CD4-positive, alpha-beta memory T cell (primary cell): ENCODE measurements at places on chromosomes 3 and 15.

DNA sequence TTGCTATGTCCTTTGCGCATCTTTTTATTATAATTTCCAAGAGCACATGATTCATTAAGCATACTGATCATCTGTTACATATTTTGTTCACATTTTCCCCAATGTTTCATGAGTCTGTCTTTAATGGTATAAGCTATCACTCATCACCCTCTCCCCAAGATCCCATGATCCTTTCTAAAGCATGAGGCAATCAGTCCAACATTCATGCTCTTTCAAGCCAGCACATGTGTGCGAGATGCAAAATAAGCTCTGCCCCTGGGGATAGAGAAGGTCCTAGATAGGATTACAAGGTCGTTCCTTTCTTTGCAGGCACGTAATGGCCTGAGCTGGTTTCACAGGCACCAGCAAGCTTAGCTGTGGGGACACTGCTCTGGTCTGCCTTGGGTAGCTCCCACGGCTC, 32.2 kb upstream of the B3GNT5 start:
- DNase-seq: no peak

DNA sequence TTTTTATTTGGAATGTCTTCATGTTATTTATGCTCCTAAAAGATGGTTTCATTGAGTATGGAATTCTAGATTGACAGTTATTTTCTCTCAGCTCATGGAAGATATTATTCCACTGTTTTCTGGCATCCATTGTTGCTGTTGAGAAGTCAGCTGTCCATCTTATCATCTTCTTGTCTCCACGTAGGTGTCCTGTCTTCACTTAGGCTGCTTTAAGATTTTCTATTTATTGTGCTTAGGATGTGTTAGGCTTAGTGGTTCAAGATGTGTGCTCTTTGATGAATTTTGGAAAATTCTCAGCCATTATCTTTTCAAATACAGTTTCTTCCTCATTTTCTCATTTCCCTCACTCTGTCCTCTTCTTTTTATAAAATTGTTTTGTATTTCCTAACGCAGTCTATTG, 52.0 kb downstream of the SNRK start:
- no peak for DNase-seq

DNA sequence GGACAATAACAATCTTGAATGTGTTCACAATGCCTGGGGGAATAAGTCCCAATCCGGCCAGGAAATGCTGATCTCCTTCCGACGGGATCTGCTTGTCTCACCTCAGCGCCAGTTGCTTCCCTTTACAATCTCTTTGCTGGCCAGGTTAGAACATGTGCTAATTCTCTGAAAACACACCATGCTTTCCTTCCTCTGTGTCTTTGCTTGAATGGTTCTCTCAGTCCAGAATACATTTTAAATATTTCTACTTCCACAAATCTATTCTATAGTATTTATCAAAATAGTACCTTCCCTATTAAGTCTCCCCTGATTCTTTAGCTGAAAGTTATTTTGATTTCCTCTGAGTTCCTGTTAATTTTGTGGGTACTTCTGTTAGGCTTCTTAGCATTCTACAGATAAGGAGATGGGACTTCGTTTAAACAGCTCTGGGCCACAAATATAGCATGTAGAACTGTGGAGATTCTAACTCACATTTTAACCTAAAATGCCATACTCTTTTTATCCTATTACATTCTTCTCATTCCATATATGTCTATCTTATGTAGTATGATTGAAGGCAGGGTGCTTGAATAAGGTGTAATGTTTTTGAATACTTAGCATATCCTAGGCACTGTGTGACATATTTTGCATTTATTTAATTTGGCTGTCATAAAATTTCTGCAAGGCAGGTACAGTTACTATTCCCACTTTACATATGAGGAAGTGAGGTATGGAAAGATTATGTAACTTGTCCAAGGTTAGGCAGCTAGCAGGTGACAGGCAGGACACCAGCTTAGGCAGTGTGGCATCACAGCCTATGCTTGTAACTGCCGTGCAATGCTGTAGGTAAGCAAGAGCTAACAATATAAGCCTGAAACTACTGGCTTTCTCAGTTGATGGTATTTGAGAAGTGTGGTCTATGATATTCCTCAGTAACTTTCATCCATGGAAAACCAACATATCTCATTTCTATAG, 299.8 kb downstream of the LPP start:
- no peak for DNase-seq

- no peak for DNase-seq
These were observed 104.0 kb downstream of the TNIK start for GRCh38 chr3:171356251-171356650.

DNA sequence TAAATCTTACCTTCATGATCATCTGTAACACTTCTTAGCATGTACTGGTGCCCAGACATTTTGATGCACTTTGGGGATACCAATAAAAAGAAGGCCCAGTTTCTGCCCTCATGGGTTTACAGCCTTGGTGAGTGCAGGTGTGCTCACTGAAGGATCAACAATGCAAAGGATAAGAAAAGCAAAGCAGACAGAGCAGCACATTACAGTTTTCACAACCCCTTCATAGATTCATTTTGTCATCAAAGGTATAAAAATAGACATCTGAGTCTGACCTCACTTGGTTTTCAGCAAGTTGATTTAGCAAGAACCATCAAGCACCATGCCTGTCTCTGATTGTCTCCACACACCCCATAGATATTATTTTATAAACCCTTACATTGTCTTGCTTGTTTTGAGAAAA, 77.6 kb downstream of the BFSP2 start:
- no peak for DNase-seq

GRCh38 chr3:133832802-133833144, 27.2 kb downstream of the SRPRB start:
- DNase-seq: no peak

- no peak for DNase-seq
These were observed 128.2 kb upstream of the HES1 start for GRCh38 chr3:194007592-194008337.
